Chondrocyte (in vitro differentiated cells): ENCODE measurements at places on chromosomes 5 and 9. TPM values are rescaled to one million over a fixed set of nuclear protein-coding genes. Genes with fewer than 3 reads are reported as not detected.
A peak's percentile ranks its signal among the peaks of the same experiment; 100 is the strongest.

DNA sequence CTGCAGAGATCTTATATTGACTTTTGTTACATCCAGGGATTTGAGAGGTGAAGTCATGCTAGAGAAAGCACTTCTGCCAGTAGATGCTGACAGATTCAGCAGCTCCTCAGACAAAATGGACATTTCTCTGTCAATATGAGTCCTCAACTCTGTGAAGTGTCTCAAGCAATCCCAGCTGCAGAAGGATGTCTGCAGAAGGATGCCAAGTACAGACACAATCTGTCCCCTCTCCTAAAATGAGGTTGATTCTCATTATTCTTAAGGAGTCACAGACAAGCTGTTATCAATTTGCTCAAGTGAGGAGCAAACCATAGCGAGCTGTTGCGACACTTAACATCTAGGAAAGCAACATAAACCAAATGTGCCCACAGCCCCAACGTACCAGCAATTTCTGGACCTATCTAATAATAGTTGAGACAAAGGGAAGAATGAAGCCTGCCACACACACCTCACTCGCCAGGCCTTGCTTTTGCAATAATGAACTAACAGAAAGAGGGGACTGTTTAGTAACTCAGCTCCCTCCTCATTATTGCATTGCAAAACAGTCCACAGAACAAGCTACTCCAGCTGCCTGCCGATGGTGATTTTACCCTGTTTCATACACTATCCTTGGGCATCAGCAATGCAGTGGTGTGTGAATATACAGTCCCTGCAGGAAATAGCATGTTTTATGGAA, 364.2 kb upstream of the PDE4D start:
- H3K4me3 ChIP-seq, result no peak overlapping the region
- H3K36me3 ChIP-seq, result no peaks in the 10 kb centered on the region
- H3K27me3 ChIP-seq, result no peaks in the 10 kb centered on the region
- H3K27ac ChIP-seq, result peak overlapping the region; percentile 5
- no peak for DNase-seq

Gene TXNDC8
- total RNA-seq, result not detected in 3 replicates

GRCh38 chr9:124906966-124907365, 33.9 kb downstream of the GOLGA1 start:
- H3K27ac ChIP-seq, result no peak overlapping the region
- no peaks in the 10 kb centered on the region for H3K27me3 ChIP-seq
- DNase-seq, result no peak
- no peak overlapping the region for H3K4me3 ChIP-seq
- H3K36me3 ChIP-seq, result peaks cover 24% of the 10 kb centered on the region

- no peak for DNase-seq
- H3K36me3 ChIP-seq, result no peaks in the 10 kb centered on the region
- H3K4me1 ChIP-seq, result no peaks in the 10 kb centered on the region
- no peak overlapping the region for H3K4me3 ChIP-seq
These were observed 193.7 kb downstream of the CACNA1B start for GRCh38 chr9:138071292-138071691.

Gene FXN
- total RNA-seq, result 9.6 to 10.5 TPM (median 9.9 TPM) in 3 replicates

DNA sequence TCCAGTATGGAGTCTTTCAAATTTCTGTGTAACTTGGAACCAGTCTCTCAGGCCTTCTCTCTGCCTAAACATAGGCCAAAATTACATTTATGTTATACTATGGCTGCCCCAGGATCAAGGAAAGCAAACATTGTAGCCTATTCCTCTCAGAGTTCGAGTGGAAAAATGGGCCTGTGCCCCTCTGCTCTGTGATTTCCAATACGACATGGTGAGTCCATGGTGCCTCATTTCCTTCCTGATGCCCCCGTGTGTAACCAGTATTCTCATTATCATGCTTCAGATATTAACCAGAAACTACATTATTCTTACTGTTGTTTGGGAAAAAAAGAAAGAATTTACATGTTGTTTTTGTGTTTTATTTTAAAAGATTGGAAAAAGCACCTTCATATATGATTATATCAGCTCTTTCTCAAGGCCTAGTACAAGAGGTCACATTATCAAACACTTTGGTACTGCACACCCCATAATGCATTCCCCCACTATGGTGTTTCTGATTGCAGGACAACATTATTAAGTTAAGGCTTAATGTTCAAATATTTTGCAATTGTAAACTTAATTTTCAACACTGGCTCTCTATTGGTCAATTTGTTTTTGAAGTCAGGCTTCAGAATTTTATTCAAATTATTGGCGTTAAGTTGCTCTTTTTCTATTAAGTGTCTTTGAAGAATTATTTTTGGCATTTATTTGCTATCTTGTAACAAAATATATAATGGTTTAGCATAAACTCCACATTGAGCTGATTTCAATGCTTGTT, 151.8 kb upstream of the SLC27A6 start:
- peaks cover 4% of the 10 kb centered on the region for H3K36me3 ChIP-seq
- DNase-seq, result no peak
- H3K4me1 ChIP-seq, result no peaks in the 10 kb centered on the region
- no peaks in the 10 kb centered on the region for H3K27me3 ChIP-seq
- no peak overlapping the region for H3K27ac ChIP-seq

Gene QRFP
- total RNA-seq, result not detected in 3 replicates

Gene GABRB2
- not detected in 3 replicates for total RNA-seq

GRCh38 chr5:73451224-73452130, 2.9 kb upstream of the FOXD1 start:
- DNase-seq, result peak; percentile 85
- no peak overlapping the region for H3K27ac ChIP-seq
- H3K4me1 ChIP-seq, result peaks cover 17% of the 10 kb centered on the region
- H3K36me3 ChIP-seq, result peaks cover 2% of the 10 kb centered on the region
- H3K4me3 ChIP-seq, result peak overlapping the region; percentile 65
- peaks cover 18% of the 10 kb centered on the region for H3K27me3 ChIP-seq

Gene ZNF189
- 17.9 to 21.0 TPM (median 18.5 TPM) in 3 replicates for total RNA-seq

- H3K27ac ChIP-seq, result peak overlapping the region; percentile 82
- H3K4me1 ChIP-seq, result peaks cover 10% of the 10 kb centered on the region
- H3K27me3 ChIP-seq, result no peaks in the 10 kb centered on the region
- peaks cover 8% of the 10 kb centered on the region for H3K36me3 ChIP-seq
- no peak for DNase-seq
These were observed 5.4 kb upstream of the GLT6D1 start for GRCh38 chr9:135644631-135645218.

DNA sequence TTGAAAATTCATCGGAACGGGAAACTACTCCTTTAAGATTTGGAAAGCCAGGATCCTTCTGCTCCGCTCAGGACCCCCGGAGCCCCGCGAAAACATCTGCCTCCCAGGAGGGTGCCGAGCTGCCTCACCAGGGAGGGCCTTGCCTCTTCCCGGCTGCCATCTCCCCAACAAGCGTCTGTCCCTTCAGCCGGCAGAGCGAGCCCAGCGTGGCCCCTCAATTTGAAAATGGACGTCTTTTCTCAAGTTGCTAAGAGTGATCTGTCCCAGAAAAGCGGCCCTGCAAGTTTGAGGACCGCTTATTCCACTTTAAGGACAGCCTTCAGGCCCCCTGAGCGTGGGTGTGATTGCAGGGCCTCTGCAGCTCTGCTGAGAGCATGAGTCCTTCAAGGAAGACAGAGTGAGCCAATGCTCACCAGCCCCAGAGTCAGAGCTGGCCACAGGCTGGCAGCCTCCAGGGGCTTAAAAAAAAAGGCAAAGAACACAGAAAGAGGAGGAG, 101.3 kb downstream of the PHF2 start:
- H3K4me3 ChIP-seq, result no peak overlapping the region
- no peaks in the 10 kb centered on the region for H3K4me1 ChIP-seq
- H3K27ac ChIP-seq, result no peak overlapping the region
- no peaks in the 10 kb centered on the region for H3K27me3 ChIP-seq
- H3K36me3 ChIP-seq, result no peaks in the 10 kb centered on the region

DNA sequence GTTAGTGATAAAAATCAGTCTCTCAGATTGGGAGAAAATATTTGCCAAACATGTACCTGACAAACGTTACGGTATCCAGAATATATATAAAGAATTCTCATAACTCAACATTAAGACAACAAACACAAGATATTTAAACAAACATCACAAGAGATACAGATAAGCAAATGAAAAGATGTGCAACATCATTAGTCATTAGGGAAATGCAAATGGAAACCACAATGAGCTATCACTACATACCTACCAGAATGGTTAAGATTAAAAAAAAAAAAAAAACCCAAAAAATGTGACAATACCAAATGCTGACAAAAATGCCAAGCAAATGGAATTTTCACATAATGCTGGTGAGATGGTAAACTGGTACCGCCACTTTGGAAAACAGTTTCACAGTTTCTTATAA, 15.4 kb downstream of the CERT1 start:
- H3K36me3 ChIP-seq, result peaks cover 11% of the 10 kb centered on the region
- no peaks in the 10 kb centered on the region for H3K4me1 ChIP-seq
- no peak overlapping the region for H3K4me3 ChIP-seq
- no peaks in the 10 kb centered on the region for H3K27me3 ChIP-seq

GRCh38 chr5:84634256-84634655, 249.6 kb upstream of the EDIL3 start:
- DNase-seq, result peak; percentile 56
- no peaks in the 10 kb centered on the region for H3K4me1 ChIP-seq
- H3K27ac ChIP-seq, result no peak overlapping the region
- no peaks in the 10 kb centered on the region for H3K27me3 ChIP-seq
- no peaks in the 10 kb centered on the region for H3K36me3 ChIP-seq

- DNase-seq, result no peak
- no peak overlapping the region for H3K27ac ChIP-seq
- no peak overlapping the region for H3K4me3 ChIP-seq
- no peaks in the 10 kb centered on the region for H3K27me3 ChIP-seq
- peaks cover 21% of the 10 kb centered on the region for H3K4me1 ChIP-seq
These were observed 16.9 kb upstream of the FER start for GRCh38 chr5:108730617-108731340.

DNA sequence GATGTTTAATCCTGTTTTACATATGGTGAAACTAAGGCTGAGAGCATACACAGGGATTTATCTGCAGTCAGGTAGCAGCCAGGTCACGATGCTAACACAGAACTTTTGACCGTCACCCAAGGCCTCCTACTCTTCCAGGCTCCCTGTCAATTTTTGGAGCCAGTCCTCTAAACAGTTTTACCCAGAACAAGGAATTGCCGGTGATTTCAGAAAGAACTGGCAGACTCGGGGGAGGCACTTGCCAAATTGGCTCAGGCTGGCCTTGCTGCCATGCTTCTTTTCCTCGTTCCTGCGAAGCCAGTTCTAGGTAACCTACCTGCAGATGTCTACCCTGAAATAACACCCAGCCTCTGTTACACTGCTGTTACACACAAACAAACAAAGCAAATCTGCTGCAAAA, 21.2 kb downstream of the GRIA1 start:
- no peak overlapping the region for H3K27ac ChIP-seq
- no peak overlapping the region for H3K4me3 ChIP-seq
- H3K4me1 ChIP-seq, result peaks cover 36% of the 10 kb centered on the region
- no peaks in the 10 kb centered on the region for H3K27me3 ChIP-seq

DNA sequence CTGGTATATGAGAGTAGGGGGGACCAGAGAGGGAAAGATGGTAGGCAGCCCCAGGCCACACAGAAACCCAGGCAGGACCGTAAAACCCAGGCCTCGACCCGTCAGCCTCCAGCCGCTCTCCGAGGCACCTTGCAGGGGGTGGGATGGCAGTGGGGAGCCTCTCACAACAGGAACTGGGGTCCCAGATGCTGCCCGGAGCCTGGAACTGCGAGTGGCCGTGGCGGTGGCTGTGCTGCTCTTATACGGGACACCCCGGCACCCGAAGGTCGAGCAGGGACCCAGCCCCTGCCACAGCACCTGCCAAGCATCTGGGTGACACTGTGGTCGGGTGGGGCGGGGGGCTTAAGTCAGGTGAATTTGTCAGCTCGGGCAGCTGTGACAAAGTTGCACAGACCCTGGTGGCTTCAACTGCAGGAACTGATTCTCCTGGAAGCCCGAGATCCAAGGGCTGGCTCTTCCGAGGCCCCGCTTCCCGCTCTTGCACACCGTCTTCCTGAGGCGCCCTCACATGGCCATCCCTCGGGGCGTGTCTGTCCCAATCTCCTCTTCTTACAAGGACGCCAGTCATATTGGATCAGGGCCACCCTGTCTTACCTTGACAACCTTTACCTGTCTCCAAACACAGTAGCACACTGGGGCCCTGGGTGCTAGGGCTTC, 47.6 kb upstream of the EGFL7 start:
- DNase-seq, result no peak
- no peak overlapping the region for H3K4me3 ChIP-seq
- H3K36me3 ChIP-seq, result no peaks in the 10 kb centered on the region
- H3K27ac ChIP-seq, result no peak overlapping the region
- peaks cover 17% of the 10 kb centered on the region for H3K4me1 ChIP-seq

- DNase-seq, result no peak
These were observed 301.0 kb downstream of the DOCK8 start for GRCh38 chr9:515665-516064.

Gene TRAPPC13
- total RNA-seq, result 16.5 to 23.6 TPM (median 18.6 TPM) in 3 replicates

DNA sequence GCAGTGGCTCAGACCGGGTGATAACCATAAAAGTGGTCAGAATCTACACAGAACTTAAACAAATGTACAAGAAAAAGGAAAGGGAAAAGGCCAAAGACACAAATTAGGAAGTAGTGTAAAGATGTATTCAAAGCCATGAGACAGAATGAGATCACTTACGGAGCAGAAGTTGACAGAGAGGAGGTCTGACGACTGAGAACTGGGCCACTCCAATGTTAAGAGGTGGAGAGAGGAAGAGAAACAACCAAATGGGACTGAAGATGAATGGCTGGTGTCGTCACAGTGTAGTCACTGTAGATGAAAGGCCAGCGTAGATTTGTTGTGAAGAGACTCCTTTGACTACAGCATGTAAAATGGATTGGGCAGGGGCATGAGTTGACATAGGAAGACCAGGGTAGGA, 114.4 kb downstream of the DROSHA start:
- no peak overlapping the region for H3K27ac ChIP-seq
- H3K4me1 ChIP-seq, result peaks cover 16% of the 10 kb centered on the region
- H3K36me3 ChIP-seq, result peaks cover 15% of the 10 kb centered on the region
- H3K4me3 ChIP-seq, result no peak overlapping the region
- no peaks in the 10 kb centered on the region for H3K27me3 ChIP-seq

Gene IRX1
- total RNA-seq, result 2.3 to 9.8 TPM (median 2.9 TPM) in 3 replicates

GRCh38 chr5:43485406-43485805, 1.7 kb upstream of the TMEM267 start:
- H3K4me3 ChIP-seq, result no peak overlapping the region
- H3K27ac ChIP-seq, result peak overlapping the region; percentile 100
- H3K4me1 ChIP-seq, result peaks cover 33% of the 10 kb centered on the region
- no peak for DNase-seq

GRCh38 chr5:135243556-135244285, 155.3 kb downstream of the MACROH2A1 start:
- peak; percentile 66 for DNase-seq
- H3K27me3 ChIP-seq, result no peaks in the 10 kb centered on the region
- H3K4me1 ChIP-seq, result peaks cover 53% of the 10 kb centered on the region
- no peaks in the 10 kb centered on the region for H3K36me3 ChIP-seq

DNA sequence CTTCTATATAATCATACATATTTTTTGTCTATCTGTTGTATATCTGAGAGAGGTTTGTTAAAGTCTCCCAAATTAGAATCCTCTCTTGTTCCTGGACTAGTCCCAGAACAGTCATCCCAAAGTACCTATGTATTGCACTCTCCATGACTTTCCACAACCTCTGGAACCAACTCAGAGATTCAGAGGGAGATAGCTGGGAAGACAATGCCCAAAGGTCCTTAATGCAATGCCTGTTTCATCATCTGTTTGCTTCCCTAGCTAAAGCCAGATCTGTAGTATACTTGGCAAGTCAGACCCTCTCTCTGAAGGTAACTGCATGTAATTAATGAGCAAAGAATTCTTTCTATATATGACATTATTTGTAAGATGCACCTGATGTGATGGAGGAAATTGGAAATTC, 89.4 kb downstream of the ZNF474 start:
- no peak overlapping the region for H3K4me3 ChIP-seq
- peaks cover 7% of the 10 kb centered on the region for H3K36me3 ChIP-seq
- H3K27me3 ChIP-seq, result peaks cover 28% of the 10 kb centered on the region
- no peak overlapping the region for H3K27ac ChIP-seq
